ENCODE measurements at places on chromosomes 7 and 10.

DNA sequence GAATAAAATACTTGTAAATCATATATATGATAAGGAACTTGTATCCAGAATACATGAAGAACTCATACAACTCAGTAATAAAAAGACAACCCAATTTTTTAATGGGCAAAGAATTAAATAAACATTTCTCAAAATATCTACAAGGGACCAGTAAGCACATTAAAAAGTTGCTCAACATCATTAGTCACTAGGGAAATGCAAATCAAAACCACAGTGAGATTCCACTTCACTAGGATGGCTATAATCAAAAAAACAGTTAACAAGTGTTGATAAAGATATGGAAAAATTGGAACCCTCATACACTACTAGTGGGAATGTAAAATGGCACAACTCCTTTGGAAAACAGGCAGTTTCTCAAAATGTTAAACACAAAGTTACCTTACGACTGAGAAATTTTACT lies 40.3 kb upstream of the YAE1 start:
- DNase-seq = no peak

- DNase-seq = no peak
Measured at GRCh38 chr7:143733876-143734275, 23.6 kb downstream of the CTAGE6 start.

DNA sequence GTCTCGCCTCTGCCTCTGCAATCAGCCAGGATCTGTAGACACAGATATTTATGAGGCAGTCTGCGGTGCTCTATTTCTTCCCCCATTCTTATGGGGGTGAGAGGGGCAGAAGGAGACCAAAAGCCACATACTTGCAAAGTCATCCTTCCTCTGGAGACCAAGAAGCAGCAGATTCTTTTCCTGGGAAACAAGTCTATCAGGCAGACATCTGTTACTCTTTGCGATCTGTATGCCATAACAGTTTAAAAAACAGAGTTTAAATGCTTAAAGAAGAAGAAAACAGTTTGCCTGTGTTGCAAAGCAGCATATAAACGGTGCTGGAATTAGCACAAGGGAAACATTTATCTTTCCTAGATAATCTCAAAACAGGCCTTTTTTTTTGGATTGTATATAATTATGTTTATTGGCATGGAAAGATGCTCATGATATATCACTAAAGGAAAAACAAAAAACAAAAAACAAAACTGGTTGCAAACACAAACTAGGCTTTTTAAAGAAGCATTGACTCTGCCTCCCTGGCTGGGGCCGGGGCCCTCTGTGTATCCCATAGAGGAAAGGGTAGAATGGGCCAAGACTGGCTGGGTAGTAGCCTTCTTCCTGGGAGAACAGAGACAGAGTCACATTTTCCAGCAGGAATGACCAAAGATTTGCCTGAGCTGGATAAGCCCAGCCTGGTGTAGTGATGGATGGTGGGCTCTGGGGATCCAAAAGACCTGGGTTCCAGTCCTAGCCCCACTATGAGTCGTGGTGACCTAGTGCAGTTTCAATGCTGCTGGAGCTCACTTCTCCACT lies 50.4 kb downstream of the RGS10 start:
- no peak for DNase-seq

GRCh38 chr7:5231116-5231515 lies 41.1 kb downstream of the WIPI2 start:
- no peak for DNase-seq

DNA sequence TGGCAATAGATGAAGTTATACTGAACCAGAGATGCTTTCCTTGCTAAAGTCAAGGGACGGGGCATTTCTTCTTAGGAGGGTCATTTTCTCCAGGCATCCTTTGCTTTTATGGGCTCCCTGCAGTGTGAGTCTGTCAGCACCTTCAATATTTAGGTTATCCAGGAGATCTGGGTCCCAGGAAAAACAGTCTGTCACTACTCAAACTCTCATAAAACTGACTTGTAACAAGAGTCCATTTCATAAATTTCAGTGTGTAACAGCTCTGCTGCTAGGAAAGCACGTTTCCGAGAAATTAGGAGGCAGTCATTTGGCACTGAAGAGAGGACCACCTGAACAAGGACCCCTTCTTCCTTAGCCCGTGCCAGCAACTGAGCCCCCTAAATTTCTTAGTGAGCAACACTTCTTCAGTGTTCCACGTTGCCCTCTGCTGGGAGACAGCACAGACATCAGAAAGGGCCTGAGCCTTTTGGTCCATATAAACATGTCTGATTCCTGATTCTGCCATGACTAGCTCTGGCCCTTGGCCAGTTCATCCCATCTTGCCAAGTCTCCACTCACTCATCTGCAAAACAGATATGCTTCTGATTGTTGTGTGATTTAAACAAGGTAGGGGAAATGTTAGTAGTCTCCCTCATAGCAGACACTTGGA lies 7.2 kb downstream of the GCC1 start:
- DNase-seq = no peak

DNA sequence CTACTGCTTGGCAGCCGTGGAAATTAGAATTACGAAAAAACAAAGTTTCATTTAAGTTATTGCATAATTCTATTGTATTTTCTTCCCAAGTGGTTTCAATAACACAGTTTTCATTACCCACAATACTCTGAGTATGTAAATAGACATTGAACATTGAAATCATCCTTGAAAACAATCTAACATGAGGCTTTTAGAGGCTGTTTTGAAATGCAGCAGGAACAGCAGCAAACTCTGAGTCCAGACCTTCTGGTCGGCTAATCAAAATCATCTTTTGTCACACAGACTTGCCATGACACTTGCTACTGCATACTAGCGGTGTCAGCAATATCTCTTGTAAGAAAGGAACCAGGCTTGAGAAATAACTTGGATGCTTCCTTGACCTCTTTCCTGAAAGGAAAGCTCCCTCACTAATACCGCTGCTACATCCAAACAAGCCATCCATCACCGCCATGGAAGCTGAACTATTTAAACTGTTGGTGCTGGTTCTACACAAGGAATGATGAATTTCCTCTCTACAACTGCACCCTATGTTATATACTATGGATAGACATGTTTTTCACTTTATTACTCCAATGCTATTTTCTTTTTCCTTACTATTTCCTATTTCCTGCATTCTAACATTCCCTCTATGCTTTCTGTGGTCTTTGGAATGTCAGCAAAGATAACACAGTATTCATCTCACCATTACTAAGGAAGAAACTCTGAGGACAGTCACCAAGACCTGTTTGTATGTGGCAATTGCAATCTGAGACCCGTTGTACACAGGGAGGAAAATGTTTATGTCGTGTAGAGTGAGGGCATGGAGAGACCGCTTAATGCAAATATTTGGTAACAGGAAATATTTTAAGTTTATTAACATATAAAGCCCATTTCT lies 130.8 kb downstream of the ITGA8 start:
- no peak for DNase-seq
